ENCODE measurements at places on chromosomes 7 and 10.
A peak's percentile ranks its signal among the peaks of the same experiment; 100 is the strongest.

DNA sequence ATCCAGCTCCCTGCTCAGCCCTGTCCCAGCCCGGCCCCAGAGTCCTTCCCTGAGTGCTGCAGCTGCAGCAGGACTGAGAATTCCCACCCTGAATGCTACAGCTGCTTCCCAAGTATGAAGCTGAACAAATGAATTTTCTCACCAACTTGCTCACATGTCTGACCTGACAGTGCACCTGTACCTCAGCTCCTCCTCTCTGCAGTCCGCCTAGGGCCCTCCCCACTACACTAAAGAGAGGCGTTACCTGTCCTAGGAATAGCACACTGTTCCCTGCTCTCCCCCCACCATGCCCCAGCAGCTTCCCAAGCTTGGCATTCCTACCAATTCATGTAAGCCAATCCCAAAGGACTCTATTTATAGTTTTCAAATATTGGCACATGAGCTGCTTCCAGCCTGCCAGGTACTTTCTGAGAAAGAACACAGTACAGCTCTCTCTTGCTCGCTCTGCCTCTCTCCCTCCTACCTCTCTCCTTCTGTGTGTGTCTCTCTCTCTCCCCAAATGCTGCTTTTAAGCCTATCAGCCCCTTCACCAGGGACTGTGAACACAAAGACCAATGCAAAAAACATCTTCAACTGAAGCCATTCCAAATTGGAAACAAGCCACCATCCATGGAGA, 400.1 kb downstream of the TNS3 start:
- no peak for DNase-seq

- DNase-seq, result no peak
Measured at GRCh38 chr7:131889572-131890150, 333.2 kb upstream of the PODXL start.

DNA sequence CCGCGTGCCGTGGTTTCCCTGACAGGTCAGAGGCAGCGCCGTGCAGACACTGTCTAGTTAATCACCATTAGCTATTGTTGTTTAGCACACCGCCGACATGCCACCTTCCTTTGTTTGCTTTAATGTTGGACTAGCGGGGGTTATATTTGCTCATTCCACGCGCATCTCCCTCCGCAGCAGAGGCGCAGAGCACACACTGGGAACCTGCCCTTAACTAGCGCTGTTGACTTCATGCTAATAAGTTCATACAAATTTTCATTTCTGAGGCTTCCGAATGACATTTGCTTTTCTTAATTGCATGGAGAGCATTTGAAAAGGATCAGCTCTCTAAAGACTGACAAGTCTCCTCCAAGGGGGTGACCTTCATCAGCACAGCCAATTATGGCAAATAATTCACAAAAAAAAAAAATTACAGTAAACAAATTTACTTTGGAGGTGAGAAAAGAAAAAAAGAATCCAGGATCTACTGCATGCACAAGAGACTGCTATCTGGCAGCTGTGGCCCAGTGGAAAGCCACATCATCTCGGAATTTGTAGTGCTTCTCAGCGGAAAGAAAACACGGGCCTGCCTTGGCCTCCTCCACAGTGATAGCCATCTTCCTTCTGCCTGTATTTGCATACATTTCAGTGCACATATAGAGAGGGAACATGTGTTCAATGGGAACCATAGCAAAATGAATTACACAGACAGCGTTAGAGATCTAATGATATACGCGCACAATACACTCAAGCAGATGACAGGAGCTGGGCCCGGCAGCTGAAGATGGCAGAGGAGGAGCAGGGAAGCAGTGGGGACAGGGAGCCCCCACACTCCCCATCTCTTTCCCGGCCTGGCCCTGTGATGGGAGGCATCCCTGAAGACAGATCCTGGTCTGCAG, 94.2 kb downstream of the EBF3 start:
- no peak for DNase-seq

DNA sequence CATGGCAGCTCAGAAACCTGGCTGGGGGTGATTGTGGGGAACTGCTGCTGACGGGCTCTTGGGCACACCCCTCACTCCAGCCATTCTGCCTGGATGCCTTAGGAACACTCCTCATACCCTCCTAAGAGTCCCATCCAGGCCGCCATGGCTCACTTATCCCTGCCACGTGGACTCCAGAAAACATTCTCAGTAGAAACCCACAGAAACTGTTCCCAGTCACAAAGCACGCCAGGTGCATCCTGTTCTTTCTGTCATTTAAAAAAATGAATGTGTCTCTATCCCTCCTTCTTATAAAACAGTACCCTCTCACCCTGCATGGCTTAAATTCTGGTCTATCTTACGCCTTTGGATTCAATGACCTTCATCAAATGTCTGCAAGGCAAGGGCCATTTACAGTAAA, 177.7 kb downstream of the CUX1 start:
- no peak for DNase-seq

GRCh38 chr10:4201866-4202825, 417.1 kb upstream of the KLF6 start:
- DNase-seq, result no peak

DNA sequence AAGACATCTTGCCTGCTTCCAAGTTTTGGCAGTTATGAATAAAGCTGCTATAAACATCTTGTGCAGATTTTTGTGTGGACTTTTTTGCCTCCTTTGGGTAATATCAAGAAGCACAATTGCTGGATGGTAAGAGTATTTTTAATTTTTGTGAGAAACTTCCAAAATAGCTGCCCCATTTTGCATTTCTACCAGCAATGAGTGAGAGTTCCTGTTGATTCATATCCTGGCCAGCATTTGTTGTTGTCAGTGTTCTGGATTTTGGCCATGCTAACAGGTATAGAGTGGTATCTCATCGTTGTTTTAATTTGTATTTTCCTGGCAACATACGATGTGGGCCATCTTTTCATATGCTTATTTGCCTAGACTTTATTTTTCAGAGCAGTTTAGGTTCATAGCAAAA, 53.9 kb downstream of the BTAF1 start:
- no peak for DNase-seq

GRCh38 chr7:144036302-144036885, 12.4 kb upstream of the OR2A5 start:
- no peak for DNase-seq

DNA sequence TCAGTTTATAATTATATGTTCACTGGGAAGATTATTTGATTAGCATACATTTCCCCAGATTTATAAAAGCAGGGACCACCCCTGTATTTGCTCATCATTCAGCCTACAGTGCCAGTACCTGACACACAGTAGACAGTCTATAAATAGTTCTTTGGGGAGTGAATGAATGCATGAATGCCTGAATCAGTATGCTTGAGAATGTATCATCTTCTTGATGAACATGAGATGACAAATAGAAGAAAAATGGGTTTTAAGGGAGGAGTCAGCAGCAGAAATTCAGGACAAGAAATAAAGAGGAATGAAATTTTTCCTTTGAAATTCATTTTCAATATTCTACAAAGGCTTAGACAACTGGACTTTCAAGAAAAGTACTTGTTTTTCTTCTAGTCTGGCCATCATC, 295.8 kb upstream of the LRRTM3 start:
- no peak for DNase-seq

- DNase-seq, result no peak
Measured at GRCh38 chr10:3067118-3067858, at the start of gene PFKP. TSS of gene PFKP (plus strand) at chr10:3067548. CDS start at chr10:3067596, 48 bp downstream.

DNA sequence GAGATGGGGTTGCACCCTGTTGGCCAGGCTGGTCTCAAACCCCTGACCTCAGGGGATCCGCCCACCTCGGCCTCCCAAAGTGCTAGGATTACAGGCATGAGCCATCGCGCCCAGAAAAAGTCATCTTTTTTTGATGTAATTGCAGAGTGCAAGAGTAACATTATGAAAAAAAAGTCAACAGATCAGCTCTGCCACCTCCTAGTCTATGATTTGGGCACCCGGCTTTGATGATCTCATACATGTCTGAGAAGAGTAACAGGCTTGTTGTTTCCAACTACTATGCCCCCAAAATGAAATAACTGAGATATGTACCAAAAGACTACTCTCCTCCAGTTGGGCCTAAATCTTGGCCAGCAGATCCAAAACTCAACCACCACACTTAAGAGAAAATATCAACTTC, 40.8 kb downstream of the VOPP1 start:
- DNase-seq, result no peak

- DNase-seq, result peak; percentile 45
Measured at GRCh38 chr7:116327752-116328151, 117.4 kb downstream of the TES start.

GRCh38 chr10:3684891-3685290, 100.1 kb downstream of the KLF6 start:
- DNase-seq, result no peak

- no peak for DNase-seq
Measured at GRCh38 chr7:142280263-142280662, 22.4 kb upstream of the PRSS58 start.

DNA sequence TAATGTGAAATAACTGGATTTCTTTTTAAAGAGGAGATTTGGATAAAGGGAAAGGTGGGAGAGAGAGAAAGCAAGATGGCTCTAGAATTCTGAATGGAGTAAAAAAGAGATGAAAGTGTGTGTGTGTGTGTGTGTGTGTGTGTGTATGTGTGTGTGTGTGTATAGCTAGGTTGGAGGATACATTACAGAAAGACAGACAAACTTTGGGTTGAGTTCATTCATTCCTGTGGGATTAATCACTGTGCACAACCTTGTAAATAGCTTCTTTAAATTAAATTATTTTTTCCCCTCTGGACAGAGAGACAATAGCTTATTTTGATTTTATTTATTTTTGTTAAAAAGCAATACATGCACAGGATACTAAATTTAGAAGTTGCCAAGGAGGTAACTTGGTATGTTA, 7.5 kb downstream of the ASB4 start:
- no peak for DNase-seq

DNA sequence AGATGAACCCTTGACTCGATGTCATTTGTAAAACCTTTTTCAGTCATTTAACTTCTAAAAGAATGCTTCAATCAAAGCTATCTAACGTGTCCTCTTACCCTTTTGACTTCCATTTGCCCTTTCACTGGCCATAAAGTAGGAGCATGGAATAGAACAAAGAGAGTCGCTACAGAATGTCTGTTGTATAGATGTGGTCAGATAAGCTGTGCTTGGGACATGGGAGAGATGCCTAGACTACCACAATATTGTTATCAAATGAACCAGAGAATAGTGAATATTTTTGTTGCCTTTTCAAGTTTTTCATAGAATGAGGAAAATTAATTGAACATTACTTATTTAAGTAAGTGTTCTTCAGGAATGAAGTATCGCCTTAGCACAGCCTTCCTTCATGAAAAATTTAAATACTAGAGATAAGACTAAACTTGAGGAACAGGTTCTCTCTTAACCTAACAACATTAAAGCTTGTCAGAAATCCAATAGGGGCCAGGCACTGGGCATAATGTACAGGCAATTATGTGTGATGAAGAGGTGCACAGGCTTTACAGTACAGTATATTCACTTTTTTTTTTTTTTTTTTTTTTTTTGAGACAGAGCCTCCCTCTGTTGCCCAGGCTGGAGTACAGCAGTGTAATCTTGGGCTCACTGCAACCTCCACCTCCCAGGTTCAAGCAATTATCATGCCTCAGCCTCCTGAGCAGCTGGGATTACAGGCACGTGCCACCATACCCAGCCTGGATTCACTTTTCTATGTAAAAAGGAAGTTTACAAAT, 7.5 kb upstream of the KMT2E start:
- no peak for DNase-seq

DNA sequence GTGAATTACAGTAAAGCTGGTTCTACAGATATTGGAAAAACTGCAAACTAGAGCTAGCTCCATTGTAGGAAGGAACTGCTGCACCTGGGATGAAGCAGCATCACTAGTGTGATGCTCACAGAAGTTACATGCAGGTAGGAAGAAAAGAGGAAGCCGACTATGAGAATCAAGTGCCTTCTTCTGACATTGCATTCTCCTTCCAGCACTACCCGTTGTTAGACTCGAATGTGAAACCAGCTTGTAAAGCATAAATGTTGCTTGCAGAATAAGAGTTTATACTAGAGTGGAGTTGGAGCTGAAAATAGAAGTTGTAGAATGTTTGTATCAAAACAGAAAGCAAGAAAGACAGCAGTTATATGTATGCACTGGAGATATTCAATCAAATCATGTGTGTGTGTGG, 49.9 kb downstream of the TRIM24 start:
- no peak for DNase-seq

DNA sequence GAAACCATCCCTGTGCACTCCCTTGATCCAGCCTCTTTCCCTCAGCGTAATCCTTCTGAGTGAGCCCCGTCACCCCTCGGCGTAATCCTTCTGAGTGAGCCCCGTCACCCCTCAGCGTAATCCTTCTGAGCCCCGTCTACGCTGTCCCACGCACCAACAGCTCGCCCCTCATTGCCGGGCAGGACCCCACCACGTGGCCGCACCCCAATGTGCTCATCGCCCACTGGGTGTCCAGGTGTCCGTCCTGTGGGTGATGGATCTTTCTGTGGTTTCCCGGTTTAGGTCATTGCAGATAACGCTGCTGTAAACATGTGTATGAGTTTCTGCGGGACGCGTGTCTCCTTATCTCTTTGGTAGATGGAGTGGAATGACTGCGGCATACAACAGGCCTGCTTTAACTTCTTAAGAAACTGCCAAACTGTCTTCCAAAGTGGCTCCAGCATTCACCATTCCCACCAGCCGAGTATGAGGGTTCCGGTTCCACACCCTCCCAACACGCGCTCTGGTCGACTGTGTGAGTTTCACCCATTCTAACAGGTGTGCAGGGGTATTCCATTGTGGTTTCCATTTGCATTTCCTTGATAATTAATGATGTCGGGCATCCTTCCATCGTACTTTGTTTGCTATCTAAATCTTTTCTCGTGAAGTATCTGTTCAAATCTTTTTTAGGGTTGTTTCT, 42.1 kb upstream of the NKX6-2 start:
- no peak for DNase-seq

DNA sequence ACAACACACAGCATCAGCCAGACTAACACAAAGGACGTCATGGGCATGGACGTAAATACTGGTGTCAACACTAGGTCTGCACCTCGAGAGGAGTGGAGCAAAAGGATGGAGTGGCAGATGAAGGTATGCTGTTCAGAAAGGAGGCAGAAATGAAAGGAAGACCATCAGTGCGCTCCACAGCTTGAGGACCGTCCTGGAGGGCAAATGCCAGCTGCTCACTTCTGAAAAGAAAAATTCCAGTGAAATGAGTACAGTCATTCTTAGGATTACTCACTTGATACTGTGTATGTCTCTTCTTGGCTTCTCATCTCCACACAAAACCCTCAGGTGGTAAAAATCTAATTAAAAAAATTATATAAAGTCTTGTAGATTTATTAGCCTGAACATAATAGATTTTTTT, 44.8 kb downstream of the EGFR start:
- DNase-seq, result no peak

DNA sequence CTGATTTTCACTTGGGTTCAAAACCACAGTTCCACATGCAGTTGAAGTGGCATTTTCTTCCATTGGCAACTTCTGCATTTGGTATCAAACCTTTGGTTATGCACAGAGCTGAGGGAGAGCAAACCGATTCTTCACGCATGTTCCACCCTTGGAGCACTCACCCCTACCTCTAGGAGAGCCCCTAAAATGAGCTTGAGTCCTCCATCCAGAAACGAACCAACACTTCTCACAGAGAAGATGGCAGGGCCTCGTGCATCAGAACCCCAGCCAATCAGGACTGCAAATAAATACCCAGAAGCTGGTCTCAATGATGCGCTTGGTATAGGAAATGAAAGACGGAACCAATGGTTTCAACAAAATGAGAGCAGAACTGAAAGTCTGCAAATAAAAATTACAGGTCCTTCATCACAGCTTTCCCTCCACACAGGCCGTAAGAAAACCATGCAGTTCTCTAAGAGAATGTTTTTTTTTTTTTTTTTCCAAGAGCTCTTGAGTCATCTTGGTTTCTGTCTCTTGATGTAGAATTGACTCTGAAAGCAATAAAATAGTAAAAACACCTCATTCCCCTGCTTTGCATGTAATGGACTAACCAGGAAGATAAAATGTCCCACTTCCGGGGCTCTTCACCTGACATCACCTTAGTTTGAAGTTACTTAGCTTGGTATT, 23.9 kb downstream of the KLF6 start:
- DNase-seq, result no peak

Measured in BJ (cell line).